ENCODE measurements at places on chromosomes 1 and 21.

GRCh38 chr1:1920608-1921458 is 1.8 kb upstream of the TMEM52 start:
- H3K27ac ChIP-seq, result no peak overlapping the region
- no peaks in the 10 kb centered on the region for H3K36me3 ChIP-seq
- no peak for DNase-seq
- no peak overlapping the region for H3K4me3 ChIP-seq

DNA sequence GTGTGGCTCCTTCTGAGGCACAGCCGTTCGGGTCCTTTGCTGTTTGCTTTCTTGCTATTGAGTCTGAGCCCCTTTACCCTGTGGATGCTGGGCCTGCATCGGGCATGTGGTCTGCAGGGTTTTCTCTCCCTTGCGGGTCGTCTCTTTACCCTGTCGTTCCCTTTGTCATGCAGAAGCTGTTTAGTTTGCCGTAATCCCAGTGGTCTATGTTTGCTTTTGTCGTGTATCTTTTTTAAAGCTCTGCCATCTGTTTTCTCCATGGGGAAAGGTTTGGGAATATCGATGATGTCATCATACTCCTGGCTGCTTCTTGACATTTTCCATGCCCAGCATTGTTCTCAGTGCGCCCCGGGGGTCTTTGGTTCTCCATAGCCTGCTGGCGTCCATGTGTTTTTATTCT is 68.2 kb downstream of the AGPAT3 start:
- no peak overlapping the region for H3K4me3 ChIP-seq
- H3K27ac ChIP-seq, result no peak overlapping the region
- no peak for DNase-seq
- no peaks in the 10 kb centered on the region for H3K27me3 ChIP-seq

DNA sequence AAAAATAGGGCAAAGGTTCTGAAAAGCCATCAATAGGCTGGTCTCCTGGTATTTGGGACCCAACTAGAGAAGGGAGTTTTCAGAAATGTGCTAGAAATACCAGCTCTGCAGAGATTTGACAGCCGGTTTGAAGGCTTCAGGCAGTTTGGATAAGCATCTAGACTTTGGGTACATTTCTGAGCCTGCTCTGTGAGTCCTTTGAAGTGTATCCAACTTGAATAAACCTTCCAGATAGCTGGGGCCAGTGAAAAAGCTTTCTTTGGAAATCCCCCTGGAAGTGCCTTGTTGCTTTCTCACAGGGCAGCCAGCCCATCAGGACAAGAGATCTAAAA is 6.4 kb upstream of the PEF1 start:
- no peaks in the 10 kb centered on the region for H3K4me1 ChIP-seq
- DNase-seq, result no peak
- H3K36me3 ChIP-seq, result no peaks in the 10 kb centered on the region
- H3K27me3 ChIP-seq, result no peaks in the 10 kb centered on the region
- H3K27ac ChIP-seq, result peak overlapping the region; percentile 56

DNA sequence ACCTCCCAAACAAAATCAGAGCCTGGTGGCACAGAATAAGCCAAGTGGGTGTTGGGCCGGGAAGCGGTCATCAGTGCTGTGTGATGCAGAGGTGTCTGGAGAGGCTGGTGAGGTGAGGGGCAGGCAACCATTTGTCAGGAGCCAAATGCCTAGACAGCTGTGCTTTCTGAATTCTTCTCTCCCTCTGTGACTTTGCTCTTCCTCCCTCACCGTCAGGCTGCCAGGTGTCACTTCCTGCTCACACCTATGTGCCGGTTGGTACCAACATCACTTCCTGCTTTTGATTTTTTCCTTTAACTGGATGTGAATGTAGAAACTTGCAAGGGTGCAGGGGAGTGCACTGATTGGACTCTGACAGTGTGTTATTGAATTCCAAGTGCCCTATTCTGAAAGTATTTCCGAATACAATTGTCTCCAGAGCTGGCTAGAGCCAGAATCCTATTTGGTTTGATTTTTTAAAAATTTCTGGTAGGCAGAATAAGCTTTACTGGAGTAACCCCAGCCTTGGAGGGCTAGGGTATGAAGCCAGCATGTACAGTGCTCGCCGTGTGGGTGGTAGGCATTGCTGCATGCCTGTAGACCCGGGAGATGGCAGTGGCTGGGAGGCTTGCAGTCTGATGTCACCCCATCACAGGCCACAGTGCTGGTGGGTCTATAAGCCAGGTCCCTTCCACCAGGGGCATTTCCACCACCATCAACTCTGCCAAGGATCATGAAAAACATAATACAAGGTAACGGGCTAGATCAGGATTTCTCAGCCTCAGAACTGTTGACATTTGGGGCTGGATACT is 210.9 kb downstream of the KAZN start:
- H3K36me3 ChIP-seq, result no peaks in the 10 kb centered on the region
- H3K4me1 ChIP-seq, result no peaks in the 10 kb centered on the region
- DNase-seq, result no peak
- no peaks in the 10 kb centered on the region for H3K27me3 ChIP-seq

DNA sequence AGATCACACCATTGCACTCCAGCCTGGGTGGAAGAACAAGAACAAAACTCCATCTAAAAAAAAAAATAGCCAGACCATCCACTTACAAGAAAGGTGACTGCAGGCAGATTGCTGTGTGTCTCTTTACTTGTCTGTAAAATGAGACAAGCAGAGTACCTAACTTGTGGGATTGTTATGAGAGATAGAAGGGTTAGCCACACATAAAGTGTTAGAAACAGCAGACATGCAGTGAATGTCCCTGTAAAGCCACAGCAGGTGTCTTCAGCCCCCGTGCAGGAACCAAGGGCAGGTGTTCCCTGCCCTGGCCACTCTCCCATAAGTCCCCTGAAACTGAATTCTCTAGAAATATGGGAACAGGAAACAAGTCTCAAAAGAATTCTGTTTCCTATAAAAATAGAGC is 40.8 kb upstream of the EFHD2 start:
- no peak overlapping the region for H3K4me3 ChIP-seq
- H3K36me3 ChIP-seq, result no peaks in the 10 kb centered on the region
- no peak overlapping the region for H3K27ac ChIP-seq
- no peaks in the 10 kb centered on the region for H3K4me1 ChIP-seq
- DNase-seq, result no peak

- DNase-seq, result no peak
- H3K4me3 ChIP-seq, result no peak overlapping the region
- no peak overlapping the region for H3K27ac ChIP-seq
- no peaks in the 10 kb centered on the region for H3K4me1 ChIP-seq
- H3K27me3 ChIP-seq, result no peaks in the 10 kb centered on the region
- no peaks in the 10 kb centered on the region for H3K36me3 ChIP-seq
Measured at GRCh38 chr1:60765204-60765603, 317.2 kb upstream of the NFIA start.
